EH (cell line): ENCODE measurements at places on chromosomes 12 and 14.

GRCh38 chr12:97446895-97447294 is 15.7 kb upstream of the RMST start:
- no peak for DNase-seq

DNA sequence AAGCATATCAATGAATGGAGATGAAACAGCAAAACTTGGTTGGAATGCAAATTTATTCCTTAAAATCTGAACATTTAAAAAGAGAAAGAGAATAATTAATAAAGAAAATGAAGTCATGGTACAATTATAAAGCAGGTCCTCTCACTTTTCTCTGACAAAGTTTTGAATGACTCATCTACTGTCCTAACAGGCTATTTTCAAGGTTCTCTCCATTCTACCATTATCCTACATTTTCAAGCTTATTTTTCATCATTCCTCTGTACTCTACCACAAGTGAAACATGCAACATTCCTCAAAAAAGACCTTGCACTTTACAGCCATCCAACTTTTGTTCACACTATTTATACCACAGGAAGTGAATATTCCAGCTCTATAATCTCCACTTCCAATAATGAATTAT is 36.9 kb upstream of the AP4S1 start:
- peak; percentile 64 for DNase-seq

DNA sequence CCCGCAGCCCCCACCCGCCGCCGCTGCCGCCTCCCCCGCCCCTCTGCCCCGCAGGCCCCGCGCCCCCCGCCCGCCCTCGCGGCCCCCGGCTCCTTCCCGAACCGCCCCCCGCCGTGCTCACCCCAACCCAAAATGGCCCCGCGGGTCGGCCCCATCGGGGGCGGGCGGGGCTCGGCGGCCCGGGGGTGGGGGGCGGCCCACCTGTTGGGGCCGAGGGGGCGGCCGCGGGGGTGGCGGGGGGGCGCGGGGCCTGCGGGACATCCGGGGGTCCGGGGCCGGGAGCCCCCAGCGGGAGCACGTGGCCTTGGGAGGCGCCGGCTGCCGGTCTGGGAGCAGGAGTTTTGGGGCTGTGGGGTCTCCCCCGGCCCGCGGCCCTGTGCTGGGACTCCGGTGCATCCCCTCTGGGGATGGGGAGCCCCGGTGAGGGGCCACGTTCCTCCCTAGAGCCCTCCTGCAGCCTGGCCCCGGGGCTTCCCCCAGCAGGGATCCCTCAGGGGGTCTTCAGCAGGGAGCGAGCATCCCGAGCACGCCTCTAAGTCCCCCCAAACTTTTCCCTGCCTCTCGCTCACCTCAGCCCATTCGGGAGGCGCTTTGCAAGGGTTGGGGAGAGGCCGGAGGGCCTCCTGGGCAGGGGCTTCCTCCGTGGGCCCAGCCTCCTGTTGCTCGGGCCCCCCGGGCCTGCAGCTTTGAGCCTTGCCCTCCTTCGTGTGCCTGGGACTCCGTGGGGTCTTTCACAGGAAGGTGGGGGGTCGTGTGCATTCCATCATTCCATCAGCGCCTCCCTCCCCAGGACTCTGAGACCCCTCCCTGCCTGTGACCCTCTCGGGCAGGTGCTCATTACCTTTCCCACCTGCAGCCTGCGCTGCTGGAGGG is 710 bp downstream of the MTA1 start:
- DNase-seq, result no peak

DNA sequence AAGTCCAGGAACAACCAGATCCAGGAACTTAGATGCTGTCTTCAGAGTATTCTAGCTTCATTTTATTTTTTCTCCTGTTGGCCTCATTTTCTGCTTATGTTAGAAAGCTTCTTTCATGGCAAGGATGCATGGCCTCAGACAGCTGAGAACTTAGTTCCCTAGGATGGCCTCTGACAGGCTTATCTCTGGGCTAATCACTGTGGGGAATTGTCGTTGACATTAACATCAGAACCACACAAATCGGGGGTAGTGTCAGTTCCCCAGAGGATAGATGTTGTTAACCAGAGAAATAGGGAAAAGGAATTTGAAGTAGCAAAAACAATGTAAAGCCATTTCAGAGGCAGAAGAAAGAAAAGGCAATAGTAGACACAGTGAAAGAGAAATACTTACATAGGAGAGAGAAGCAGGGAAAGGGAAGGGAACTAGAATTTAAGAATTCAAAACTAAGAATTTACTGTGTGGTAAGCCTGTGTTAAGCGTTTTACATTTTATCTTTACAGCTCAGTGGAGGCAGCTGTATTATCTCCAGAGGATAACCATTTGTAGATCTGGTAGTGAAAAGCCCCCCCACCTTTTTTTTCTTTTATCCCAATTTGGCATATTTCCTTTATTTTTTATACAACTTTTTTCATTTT is 21.8 kb downstream of the FUT8 start:
- DNase-seq, result peak; percentile 31

DNA sequence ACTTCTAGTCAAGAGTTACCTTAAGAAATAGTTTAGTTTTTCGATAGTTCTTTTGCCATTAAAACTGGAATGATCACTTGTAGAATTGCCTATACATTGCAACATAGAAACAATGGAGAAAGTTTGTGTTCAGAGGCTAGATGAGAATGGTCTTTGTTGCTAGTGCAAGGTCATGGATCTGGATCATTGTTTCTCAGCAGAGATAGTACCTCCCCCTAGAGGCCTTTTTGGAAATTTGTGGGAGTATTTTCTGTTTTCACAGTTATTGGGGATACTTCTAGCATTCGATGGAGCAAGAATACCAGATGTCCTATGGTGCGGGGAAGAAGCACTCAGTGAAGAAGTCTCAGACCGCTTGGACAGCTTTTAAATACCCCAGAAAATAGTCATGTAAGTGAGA is 138.8 kb upstream of the HMGA2 start:
- DNase-seq, result peak; percentile 55

- no peak for DNase-seq
These were observed 851.8 kb downstream of the TMEM121 start for GRCh38 chr14:106378191-106378590.

DNA sequence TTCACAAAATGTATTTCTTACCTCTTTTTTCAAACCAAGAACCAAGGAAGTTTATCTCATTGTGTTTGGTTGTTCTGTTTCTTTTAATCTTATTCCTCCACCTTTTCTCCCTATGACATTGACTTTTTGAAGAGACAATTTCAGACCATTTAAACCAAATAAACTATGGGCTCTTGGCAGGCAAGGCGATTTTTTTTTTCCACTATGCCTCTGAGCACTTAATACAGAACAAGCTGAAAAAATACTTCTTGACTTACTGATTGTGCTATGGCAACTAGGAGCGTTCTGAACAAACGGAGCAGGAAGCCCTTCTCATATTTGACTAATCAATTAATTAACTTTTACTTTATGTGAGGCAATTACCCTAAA is 98.0 kb downstream of the ZNF664 start:
- DNase-seq, result no peak

GRCh38 chr12:62841846-62842245 is 93.1 kb downstream of the PPM1H start:
- no peak for DNase-seq

DNA sequence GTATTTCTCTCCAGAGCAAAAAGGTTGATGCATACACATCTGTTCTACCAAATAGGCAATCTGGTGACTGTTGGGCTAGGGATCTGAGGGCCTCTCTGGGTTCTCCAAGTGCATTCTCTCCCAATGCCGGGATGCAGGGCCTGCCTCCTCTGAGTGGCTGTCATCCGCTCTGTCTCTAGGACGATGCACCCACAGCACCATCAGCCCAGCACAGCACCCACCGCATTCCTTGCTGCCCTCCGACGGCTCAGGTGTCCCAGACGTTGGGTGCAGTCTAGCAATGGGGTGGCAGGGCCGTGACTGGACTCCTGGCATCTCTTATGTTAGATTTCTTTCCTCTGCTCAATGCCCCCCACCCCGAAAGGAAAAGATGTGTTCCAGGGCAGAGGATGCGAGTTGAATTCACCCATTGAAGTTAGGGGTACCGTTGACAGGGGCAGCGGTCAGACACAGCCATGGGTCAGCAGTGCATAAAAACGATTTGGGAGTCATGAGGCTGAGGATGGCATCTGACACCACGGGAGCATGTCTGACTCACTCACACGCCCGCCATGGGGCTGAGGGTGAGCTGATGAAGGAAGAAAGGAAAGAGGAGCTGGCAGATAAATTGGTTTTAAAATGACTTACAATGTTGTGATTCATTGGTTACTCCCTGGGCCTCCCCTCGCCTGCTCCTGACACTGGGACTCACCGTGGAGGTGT is 93.2 kb upstream of the C14orf180 start:
- no peak for DNase-seq

DNA sequence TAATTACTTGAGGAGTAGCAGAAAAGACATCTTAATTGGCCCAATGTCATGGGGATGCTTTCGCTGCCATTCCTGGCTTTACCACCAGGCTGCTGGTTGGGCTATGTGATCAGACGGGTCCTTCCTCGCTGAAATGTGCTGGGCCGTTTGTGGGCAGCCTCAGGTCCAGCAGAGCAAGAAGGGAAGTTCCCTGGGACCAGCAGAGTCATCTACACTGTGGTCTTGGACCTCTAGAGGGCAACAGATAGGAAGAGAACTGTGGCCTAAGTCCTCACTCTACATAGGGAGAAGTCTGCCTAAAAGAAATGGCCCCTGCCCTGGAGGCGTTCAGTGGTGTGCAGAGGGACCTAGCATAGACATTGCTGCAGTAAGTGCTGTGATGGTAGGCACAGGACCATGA is 10.9 kb downstream of the EVL start:
- DNase-seq, result peak; percentile 62

- peak; percentile 81 for DNase-seq
These were observed 31.9 kb upstream of the ZFP36L1 start for GRCh38 chr14:68824517-68825347.

GRCh38 chr12:100279607-100280244 is 12.7 kb downstream of the SCYL2 start:
- peak; percentile 19 for DNase-seq

GRCh38 chr12:53166837-53167236 is 13.7 kb upstream of the ZNF740 start:
- no peak for DNase-seq

GRCh38 chr14:60760644-60761364 is 26.2 kb downstream of the MNAT1 start:
- no peak for DNase-seq

DNA sequence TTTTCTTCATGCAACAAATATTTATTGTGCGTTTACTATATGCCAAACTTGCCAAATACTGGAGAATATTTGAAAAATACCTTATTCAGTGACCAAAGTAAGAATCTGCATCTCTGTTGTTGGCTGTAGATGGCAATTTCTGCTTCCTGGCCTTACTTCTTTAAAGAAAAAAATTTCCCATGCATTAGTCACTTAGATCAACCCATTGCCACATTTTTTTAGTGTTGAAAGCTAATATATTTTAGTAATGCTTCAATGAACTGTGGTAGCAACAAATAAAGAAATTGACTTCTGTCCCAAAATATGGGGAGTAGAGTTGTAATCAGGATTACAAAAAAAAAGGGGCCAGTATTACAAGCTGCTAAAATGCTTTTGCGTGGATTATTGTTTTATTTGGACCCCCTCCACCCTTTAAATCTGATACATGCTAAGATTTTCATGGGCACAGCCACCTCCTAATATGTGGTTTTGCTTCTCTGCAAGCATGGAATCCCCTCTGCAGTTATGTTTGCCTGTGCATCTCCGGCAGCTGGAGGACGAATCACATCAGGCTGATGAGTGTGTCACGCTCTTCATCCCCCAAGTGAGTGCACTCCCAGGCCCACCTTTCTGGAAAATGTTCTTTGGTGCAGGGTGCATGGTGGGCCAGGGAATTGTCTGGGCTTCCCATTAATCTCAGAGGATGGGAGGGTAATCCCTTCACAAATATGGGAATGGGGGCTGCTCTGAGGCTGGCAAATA is 38.1 kb upstream of the PTCSC3 start:
- DNase-seq, result no peak

DNA sequence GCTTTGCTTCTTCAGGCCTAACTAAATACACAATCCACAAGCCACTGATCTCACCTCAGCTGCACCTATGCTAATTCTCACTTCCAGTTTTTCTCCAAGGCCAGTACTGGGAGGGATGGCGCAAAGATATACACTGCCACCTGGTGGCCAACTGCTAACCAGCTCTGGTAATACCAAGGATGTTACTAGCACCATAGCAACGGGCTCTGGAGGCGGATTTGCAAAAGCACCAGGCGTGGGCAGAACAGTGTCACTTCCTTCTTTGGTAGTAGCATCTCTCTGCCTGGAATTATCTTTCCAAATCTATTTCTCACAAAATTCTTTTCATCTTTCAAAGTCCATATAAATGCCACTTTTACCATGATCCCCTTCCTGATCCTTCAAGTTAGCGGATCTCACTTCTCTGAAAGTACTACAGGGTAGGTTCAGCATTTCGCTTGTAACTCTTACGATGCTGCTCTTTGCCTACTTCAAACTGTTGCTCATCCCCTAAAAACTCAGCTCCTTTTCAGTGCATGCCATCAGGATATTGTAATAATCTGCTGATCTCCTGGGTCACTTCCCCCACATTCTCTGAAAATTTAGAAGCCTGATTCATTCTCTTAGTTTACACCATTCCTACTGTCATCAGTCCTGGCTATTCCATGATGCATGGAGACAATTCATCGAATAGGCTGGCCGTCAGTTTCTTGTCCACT is 37.1 kb upstream of the FOXJ2 start:
- peak; percentile 91 for DNase-seq

DNA sequence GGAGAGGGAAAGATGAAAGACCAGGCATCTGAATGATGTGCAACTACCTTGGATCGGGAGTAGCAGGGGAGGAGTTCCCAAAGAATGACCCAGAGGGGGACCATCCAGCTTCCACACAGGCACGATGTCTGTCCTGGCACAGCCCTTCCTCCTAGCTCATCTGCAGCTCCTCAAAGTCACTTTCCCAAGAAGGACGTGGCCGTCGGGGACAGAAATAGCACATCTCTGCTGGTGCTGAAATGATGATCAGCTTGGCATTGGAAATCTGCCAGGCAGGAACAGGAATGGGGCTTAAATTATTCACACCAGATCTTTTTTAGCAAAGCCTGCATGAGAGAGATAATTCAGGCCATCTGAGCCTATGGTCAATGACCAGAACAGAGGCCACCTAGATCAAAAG is 41.7 kb downstream of the TSPAN11 start:
- no peak for DNase-seq

GRCh38 chr12:68317047-68317667 is 15.0 kb downstream of the MDM1 start:
- DNase-seq, result peak; percentile 62

GRCh38 chr12:105107171-105107493 is 399 bp upstream of the WASHC4 start:
- DNase-seq, result peak; percentile 66

DNA sequence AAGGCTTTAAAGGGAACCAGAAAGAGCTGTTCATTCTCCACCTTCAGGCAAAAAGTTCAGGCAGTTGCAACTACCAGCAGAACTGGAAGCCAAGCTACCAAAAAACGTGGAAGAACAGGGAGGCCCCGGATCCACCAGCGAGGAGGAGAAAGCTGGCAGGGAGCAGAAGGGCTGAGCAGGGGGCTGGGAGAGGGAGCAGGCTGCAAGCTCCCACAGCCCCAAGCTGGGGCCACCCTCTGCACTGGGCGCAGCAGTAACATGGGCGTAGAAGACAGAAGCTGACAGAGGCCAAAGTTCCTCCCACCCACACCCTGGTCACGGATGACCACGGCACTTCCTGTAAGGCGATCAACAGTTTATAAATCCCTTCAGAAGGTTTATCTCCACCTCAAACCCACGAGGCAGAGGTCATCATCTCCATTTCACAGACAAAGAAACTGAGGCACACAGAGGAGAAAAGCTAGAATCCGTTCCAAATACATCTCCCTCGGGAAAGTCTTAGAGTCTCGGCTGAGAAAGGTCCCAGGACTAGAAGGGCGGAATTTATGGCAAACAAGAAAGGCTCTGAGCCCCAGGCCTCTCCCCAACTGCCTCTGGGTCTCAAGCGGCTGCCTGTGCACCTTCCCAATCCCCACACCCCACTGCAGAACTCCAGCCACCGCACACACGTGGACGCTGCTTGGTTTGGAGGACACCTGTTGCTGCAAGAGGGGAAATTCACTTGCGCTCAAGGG is 1.8 kb downstream of the CCDC85C start:
- DNase-seq, result peak; percentile 29
